ENCODE measurements at places on chromosomes 7 and 10.

GRCh38 chr7:137454767-137455166, 111.2 kb upstream of the PTN start:
- no peak for DNase-seq

DNA sequence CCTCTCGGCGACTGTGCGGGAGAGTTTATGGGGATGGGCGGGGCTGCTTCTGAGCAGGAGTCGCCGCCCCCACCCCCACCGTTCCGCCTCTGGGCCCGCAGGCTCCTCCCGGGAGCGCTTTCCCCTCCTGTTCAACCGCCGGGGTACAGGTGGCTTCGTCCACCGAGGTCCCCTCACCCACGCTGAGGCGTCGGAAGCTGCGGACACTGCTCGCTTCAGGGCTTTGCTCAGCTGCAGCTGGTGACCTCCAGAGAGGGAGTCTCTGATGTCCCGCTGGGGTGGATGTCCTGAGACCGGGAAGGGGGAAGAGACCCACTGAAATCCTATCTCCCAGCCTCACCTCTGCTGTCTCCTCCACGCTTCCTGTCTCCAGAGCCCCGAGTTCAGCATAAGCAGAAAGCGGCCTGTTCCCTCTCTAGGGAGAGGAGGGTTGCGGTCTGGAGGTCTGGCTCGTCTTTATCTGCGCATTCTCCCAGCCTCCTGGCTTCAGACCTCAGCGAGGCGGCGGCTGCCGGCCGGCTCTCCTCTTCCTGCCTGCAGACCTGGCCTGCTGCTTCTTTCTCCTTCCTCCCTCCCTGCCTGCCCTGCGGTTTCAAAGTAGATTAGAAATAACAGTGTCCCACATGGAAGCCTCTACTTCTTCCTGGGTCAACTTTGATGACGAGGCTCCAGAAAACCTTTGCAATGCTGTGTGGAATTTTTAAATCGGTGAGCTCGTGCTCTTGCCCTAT, 1.8 kb downstream of the CYP2E1 start:
- DNase-seq: no peak

- no peak for DNase-seq
These were observed 335.3 kb downstream of the MAGI2 start for GRCh38 chr7:79118143-79118542.

DNA sequence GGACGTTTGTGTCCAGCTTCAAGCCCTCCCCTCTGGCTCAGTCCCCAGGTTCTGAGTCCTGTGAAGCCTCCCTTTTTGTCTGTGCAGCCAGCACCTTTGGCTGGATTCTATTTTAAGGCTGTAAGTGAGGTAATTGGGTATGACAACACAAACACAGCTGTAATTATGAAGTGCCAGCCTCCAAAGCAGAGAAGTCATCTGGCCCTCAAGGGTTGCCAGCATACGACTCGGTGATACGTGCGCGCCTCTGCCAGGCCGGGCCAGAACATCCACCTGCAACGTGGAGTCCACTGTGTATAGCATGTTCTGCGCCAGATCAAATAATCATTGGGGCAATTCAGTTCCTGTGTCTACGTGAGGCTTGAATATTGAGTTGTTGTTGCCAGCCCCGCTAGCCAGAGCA, 6.7 kb upstream of the FAM180A start:
- no peak for DNase-seq

- DNase-seq: no peak
These were observed 193.3 kb downstream of the FRMD4A start for GRCh38 chr10:14137391-14137790.

- DNase-seq: no peak
These were observed 9.8 kb downstream of the CLRN3 start for GRCh38 chr10:127882801-127883459.

DNA sequence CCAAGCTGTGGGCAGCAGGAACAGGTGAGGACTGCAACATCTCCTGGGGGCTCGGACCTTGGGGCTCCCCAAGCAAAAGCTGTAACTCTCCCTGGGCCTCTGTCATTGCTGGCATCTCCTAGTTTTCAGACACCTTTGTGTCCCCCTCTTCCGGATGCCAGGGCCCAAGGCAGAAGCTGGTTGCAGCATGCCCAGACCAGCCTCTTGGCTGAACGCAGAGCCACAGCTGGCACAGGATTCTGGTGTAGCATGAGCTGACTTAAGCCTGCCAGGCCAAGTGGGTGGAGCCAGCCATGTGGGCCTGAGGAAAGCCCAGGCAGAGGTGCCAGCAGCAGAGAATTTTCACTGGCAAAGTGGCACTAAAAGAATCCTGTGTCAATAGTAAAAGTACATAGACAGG, 43.5 kb downstream of the ZWINT start:
- DNase-seq: no peak

- no peak for DNase-seq
These were observed 330.0 kb downstream of the BBS9 start for GRCh38 chr7:33459340-33459751.

- no peak for DNase-seq
These were observed 16.3 kb downstream of the CFAP46 start for GRCh38 chr10:132926070-132926469.

- no peak for DNase-seq
These were observed 14.8 kb downstream of the TPK1 start for GRCh38 chr7:144821067-144821466.

- DNase-seq: no peak
These were observed 1.7 kb upstream of the ETV1 start for GRCh38 chr7:13990984-13991790.

- no peak for DNase-seq
These were observed 84.4 kb upstream of the NANOS1 start for GRCh38 chr10:118944959-118945633.

GRCh38 chr10:30784897-30785605, 155.5 kb upstream of the LYZL2 start:
- DNase-seq: no peak

DNA sequence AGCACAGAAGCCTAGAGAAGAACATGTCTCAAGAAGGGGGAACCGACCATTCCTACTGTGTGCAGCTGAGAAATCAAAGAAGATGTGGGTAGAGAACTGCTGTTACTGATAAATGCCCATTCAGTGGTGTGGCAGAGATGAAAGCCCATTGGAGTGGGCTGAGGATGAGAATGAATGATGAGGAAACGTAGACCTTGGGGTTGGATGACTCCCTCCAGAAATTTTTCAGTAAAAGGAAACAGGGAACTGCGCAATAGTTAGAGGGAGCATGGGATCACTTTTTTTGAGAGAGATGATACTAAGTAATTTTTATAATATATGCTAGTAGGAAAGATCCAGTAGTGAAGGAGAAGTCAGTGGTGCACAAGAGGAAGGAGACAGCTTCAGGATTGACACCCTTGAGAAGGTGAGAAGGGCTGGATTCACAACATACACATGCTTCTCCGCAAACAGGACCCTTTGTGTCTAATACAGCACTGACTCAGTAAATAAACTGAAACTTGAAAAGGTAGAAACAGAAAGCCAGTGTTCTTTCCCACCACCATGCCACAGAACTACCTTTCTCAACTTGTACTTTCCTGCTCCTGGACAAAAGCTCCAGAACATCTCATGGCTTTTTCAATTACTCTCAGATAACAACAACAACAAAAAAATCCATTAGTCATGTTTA, 104.7 kb upstream of the IL6 start:
- no peak for DNase-seq

- no peak for DNase-seq
These were observed 260.0 kb downstream of the MAD1L1 start for GRCh38 chr7:1972744-1973143.

- no peak for DNase-seq
These were observed 101.2 kb upstream of the PFKP start for GRCh38 chr10:2966134-2966533.

- no peak for DNase-seq
These were observed 357.7 kb downstream of the PHF14 start for GRCh38 chr7:11331128-11332102.

GRCh38 chr10:121085367-121085766, 234.2 kb downstream of the WDR11 start:
- no peak for DNase-seq

- no peak for DNase-seq
These were observed 591.6 kb upstream of the PFKP start for GRCh38 chr10:2475711-2476217.

DNA sequence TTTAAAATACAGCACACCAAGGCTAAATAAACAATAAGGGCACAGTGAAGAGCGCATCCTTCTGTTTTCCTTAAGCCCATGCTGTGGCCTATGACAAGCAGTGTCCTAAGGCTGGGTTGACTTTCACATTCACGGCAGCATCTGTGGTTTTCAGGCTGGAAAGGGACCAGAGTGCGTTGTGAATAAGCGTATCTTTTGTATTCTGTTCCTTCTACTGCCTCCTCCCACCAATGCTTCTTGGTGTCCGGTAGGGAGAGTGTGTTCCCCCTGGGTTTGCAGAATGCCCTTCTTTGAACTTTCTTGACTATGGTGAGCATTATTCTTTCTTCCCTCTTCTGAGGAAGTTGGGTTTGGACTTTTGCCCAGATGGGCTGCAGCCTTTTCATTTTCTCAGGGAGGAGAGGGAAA, 73.6 kb downstream of the ABCA13 start:
- DNase-seq: no peak

DNA sequence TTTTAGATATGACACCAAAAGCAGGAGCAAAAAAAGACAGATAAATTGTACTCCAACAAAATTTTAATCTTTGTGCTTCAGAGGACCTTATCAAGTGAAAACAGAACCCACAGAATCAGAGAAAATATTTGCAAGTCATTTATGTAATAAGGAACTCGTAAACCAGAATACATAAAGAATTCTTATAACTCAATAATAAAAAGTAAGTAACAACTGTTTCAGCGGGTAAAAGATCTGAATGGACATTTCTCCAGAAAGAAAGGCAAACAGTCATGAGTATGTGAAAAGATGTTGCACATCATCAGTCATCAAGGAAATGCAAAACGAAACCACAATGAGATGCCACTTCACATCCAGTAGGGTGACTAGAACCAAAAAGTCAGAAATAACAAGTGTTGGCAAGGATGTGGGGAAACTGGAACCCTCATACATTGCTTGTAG, 167.7 kb upstream of the KCTD7 start:
- DNase-seq: no peak

- no peak for DNase-seq
These were observed 75.5 kb downstream of the MARCHF5 start for GRCh38 chr10:92366412-92367021.

DNA sequence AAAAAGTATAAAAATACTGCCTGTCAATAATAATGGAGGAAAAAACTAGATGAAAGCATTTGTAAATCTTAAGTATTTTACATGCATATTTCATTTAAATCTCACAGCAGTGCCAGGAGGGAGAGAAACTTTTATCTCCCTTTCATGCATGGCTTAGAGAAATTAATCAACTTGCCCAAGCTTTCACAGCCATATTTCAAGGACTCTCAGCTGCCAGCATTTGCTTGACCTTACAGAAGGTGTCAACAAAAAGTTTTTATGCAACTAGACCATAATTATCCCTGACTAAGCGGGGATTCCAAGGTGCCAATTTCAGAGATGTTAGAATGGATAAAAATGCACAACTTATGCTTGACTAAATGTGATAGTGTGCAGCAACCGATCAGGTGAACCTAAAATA, 125.4 kb downstream of the ZFAND4 start:
- DNase-seq: no peak

DNA sequence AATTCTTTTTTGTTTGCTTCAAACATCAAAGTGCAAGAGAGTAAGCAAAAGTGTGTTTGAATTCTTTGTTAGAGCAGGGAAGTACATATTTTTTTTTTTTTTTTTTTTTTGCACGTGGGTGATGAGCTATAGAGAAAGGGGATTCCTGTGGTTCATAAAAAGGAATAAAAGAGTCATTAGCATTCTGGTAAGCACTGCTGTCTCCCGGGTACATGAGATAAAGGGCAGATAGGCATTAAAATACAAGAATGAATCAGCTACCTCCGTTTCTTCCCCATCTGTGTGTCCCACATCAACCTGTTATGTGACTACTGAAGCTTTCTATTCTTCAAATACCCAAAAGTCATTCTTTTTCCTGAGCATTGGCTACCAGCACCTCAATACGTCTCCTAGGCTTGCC, 102.4 kb upstream of the SEMA3D start:
- no peak for DNase-seq

DNA sequence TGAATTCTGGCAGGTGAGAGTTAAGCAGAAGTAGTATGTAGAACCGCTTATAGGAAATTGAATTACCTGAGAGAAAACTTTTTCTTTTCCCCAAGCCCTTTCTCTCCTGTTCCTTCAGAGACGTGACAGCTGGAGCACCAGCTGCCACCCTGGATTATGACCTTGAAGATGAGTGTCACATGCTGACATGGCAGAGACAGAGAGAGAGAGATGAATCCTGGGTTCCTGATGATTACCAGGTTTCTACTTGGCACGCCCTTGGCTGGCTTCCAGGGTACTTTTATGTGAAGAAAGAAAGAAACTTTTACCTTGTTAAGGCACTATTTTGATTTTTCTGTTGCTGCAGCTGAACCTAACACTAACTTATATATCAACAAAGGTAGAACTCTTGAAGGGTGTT, 99.9 kb downstream of the GPR26 start:
- no peak for DNase-seq

GRCh38 chr7:65390588-65390987, 16.9 kb downstream of the ZNF92 start:
- no peak for DNase-seq

- DNase-seq: no peak
These were observed 949 bp upstream of the CLIP2 start for GRCh38 chr7:74288034-74288881.

DNA sequence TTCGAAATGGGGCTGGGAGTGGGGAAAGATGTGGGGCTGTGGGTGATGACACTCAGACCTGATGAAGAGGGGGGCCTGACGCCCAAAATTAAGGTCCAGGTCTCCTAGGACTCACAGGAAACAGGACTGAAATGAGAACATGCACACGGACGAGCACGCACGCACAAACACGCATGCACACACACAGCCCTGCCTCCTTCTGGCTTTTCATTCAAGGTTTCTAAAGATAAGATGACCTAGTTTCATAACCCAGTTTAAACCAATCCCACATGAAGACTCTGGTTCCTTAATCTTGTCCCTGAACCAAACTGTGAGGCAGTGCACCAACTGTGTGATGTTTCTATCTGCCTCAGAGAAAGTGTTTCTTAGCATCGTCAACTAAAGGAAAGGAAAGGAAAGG, 162.0 kb downstream of the DGKI start:
- no peak for DNase-seq

GRCh38 chr7:122528879-122529481, 169.9 kb downstream of the RNF133 start:
- no peak for DNase-seq

GRCh38 chr7:40866601-40867000, 731.8 kb downstream of the SUGCT start:
- no peak for DNase-seq

GRCh38 chr10:51524041-51524440, 175.4 kb downstream of the CSTF2T start:
- DNase-seq: no peak

DNA sequence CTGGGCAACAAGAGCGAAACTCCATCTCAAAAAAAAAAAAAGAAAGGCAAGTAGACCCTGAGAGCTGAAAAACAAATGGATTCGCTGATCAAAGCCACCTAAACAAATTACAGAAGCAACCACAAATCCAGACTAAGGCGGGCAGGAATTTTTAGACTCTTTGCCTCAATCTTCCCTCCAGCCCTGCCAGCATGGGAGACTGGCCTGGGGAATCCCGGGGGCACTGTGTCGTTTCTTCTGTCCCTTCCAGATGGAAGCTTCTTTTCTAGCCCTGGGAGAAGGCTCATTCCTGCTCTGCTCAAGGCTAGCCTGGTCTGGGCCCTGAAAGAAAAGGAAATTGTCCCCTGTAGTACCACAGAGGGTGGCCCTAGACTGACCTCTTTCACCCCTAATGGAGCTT, 15.6 kb upstream of the SERPINE1 start:
- DNase-seq: no peak
